ENCODE measurements at places on chromosomes 5 and 9.

DNA sequence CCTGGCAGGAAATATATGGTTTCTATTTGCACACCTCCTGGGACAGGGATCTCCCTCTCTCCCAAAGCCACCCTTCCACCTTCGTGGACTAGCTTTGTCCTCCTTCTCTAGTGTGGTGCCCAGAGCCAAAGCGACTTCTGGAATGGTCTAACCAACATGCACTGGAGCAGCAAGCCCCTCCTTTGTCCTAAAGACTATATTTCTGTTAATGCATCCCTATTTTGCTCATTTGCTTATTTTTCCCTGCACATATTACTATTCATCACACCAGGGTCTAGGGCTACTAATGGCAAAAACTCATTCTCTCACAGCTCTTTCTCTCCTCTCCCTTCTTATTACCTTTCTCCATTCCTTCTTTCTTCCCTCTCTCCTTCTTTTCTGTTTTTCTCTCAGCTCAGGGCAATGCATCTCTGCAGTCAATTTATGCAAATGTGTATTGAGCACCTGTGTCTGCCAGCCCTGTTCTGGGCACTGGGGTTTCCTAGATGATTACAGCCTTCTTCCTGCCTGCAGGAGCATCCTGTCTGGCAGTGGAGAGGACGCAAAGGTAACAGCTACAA, 2.8 kb upstream of the NEURL1B start:
- no peak for DNase-seq

DNA sequence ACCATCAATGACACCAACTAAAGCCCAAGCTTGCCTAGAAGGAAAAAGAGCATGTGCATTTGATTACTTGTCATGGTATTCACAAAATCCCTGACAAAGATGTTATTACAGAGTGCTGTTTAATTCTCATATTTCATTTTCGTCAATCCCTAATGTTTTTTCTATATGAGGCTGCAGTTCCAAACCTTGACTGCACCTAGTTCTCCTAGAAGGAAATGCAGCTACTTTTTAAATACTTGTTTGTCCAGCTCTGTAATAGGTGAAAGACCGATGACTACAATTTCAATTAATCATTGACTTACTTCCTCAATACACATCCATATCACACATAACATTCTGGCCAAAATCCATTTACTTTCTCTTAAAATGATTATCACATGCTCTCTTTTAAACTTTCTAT, 28.1 kb downstream of the CEMIP2 start:
- no peak for DNase-seq

DNA sequence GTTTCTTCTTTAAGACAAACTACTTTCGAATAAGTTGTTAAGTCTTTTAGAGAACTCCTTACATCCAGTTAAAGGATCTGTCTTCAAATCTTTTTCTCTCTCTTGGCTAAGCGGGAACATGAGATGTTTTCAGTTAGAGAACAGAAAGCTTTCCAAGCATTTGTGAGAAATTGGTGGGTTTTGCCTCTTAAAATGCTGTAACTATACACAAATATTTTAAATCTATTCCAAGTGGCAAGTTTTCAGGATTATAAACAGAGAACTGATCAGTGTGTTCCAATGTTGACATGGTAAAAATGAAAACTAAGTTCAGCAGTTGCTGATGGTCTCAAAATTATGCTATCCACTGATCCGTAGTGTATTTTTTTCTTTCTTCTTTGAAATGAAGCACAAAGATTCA, 100.4 kb downstream of the EBF1 start:
- DNase-seq = no peak

- DNase-seq = no peak
These were observed 15.3 kb upstream of the MED10 start for GRCh38 chr5:6393596-6394194.

DNA sequence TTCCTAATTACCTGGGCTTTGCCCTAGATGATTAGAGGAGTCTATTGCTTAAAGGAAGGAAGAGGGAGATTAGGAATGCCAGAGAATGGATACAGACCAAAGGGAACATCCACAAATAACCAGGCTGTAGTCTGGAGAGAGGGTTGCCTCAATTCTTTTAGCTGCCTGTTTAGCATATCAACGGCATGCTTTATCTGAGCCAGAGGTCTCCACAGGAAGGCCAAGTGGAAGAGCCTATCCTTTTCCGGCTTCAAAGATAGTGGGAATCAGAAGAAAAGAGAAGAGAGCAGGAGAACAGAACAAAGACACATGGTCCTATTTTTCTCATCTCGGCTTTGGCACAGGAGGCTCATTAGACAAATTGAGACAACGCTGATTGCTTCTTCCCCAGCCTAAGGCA, 142.4 kb downstream of the NMUR2 start:
- no peak for DNase-seq

DNA sequence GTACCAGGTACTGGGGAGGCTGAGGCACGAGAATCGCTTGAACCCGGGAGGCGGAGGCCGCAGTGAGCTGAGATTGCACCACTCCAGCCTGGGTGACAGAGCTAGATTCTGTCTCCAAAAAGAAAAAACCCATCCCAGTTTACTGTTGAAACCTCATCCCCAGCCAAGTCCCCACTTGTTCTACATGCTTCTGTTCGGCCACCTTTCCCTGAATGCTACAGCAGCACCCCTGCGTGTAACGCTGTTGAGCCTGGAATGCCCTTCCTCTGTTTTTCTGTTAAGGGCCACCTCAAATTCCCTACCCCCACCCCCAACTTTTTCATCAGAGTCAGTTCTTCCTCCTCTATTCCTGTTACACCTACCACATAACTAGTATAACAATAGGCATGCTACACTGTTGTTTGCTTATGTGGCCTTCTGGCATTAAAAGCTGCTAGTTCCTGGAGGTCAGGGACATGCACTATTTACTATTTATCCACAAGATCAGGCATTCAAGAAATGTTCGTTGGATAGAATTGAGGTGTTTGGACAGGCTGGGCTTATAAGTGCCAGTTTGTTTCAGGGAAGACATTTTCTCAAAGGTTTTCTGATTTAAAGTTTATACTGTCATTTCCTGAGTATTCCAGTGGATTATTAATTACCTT, 47.1 kb upstream of the C5orf47 start:
- no peak for DNase-seq

GRCh38 chr5:151155775-151156506, 1.6 kb downstream of the ANXA6 start:
- no peak for DNase-seq

GRCh38 chr5:126543660-126544059, 51.4 kb downstream of the ALDH7A1 start:
- no peak for DNase-seq

- no peak for DNase-seq
These were observed 15.6 kb upstream of the PTBP3 start for GRCh38 chr9:112349008-112349333.

- DNase-seq = no peak
These were observed 297.7 kb downstream of the ATPSCKMT start for GRCh38 chr5:9951865-9952516.

DNA sequence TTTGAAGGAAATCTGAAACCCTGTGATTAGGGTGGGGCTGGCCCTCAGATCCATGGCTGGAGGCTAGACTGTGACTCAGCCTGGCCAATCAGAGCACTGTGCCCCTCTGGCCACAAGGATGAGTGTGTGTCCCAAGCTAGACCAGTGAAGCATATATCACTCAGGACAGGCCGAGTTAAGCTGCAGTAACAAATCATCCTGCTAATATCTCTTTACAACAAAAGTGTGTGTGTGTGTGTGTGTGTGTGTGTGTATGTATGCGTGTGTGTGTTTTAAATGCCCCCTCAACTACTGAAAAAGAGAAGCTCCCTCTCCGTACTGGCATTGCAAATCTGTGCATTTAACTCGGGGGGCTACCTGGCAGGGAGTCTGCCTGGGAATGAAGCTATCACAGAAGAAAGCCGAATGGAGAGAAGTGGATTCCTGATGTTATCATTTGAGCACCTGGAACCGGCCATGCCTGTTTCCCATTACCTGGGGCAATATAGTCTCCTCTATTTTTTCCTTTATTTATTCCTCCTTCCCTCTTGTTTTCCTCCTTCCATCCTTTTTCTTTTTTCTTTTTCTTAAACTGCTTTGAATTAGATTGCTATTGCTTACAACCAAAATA, 25.6 kb downstream of the STC2 start:
- DNase-seq = no peak

DNA sequence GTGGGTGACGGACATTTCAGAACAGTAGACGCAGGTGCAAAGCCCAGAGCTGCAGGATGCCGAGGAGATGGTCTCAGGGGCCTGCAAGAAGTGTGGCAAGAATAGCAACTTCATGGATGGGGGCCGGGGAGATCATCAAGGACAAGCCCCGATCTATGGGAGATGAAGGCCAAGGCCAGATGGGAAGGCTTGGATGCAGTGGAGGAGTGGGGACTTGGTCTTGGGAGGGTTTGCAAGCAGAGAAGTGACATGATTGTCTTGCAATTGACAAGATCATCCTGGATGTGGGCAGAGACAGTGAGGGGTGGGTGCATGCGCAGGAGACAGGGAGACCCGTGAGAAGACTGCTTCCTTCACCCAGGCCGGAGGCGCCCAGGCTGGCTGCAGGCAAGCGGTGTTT, 198.1 kb downstream of the CDK5RAP2 start:
- DNase-seq = no peak
